ENCODE measurements at places on chromosomes 4 and X. TPM values are rescaled to one million over a fixed set of nuclear protein-coding genes. Genes with fewer than 3 reads are reported as not detected.

Gene DUSP9
- total RNA-seq: 2.2 TPM

Gene HSFX2
- total RNA-seq: not detected

Gene PRR32
- not detected for total RNA-seq

Gene CTAG1B
- total RNA-seq: not detected

Gene SPARCL1
- not detected for total RNA-seq

Gene GAGE12F
- total RNA-seq: not detected

Gene CLNK
- not detected for total RNA-seq

Gene FAM149A
- 0.46 TPM for total RNA-seq

Gene OTC
- not detected for total RNA-seq

Gene SASH3
- total RNA-seq: not detected

Gene ATP1B4
- total RNA-seq: not detected

Gene GAGE12E
- total RNA-seq: not detected

Gene HTR2C
- total RNA-seq: not detected

Gene SYTL5
- total RNA-seq: 0.17 TPM

Gene DAPP1
- total RNA-seq: not detected

Gene SPIN4
- total RNA-seq: 9.8 TPM

Gene NXF2
- not detected for total RNA-seq

Gene RNF212
- 13.3 TPM for total RNA-seq

Gene PNPLA4
- total RNA-seq: 23.4 TPM

Gene SPANXA1
- not detected for total RNA-seq

Gene P2RY4
- total RNA-seq: not detected

Gene UBA1
- total RNA-seq: 158 TPM

Gene PCDH10
- not detected for total RNA-seq

Gene PIGA
- 19.9 TPM for total RNA-seq

Gene NAA15
- 36.5 TPM for total RNA-seq

Gene LIMCH1
- 295 TPM for total RNA-seq

Gene GYPB
- total RNA-seq: not detected

Gene CTAG2
- total RNA-seq: not detected

Gene GAGE12J
- total RNA-seq: not detected

Gene ATP2B3
- total RNA-seq: not detected

Gene RXFP1
- total RNA-seq: not detected

Gene GPR119
- total RNA-seq: not detected

Gene LCORL
- 12.8 TPM for total RNA-seq

Gene CENPVL2
- total RNA-seq: not detected

Measured in NCI-H460 (cell line).